ENCODE measurements at places on chromosomes 7 and 10. TPM values are rescaled to one million over a fixed set of nuclear protein-coding genes. Genes with fewer than 3 reads are reported as not detected.

The FAM241B gene
- 20.5 TPM for total RNA-seq

The ASAH2 gene
- total RNA-seq = 3.2 TPM

The CRPPA gene
- 0.67 TPM for total RNA-seq

The CLDN4 gene
- total RNA-seq = 4.2 TPM

The SLC26A5 gene
- not detected for total RNA-seq

The IFIT1 gene
- 7.0 TPM for total RNA-seq

The CLEC5A gene
- total RNA-seq = not detected

The FOXP2 gene
- not detected for total RNA-seq

The ABCC2 gene
- total RNA-seq = 154 TPM

The CPXM2 gene
- not detected for total RNA-seq

The VENTX gene
- not detected for total RNA-seq

The C10orf53 gene
- not detected for total RNA-seq

The THSD7A gene
- total RNA-seq = 1.3 TPM
